Erythroblast (primary cell): ENCODE measurements at places on chromosomes 1 and 21.

DNA sequence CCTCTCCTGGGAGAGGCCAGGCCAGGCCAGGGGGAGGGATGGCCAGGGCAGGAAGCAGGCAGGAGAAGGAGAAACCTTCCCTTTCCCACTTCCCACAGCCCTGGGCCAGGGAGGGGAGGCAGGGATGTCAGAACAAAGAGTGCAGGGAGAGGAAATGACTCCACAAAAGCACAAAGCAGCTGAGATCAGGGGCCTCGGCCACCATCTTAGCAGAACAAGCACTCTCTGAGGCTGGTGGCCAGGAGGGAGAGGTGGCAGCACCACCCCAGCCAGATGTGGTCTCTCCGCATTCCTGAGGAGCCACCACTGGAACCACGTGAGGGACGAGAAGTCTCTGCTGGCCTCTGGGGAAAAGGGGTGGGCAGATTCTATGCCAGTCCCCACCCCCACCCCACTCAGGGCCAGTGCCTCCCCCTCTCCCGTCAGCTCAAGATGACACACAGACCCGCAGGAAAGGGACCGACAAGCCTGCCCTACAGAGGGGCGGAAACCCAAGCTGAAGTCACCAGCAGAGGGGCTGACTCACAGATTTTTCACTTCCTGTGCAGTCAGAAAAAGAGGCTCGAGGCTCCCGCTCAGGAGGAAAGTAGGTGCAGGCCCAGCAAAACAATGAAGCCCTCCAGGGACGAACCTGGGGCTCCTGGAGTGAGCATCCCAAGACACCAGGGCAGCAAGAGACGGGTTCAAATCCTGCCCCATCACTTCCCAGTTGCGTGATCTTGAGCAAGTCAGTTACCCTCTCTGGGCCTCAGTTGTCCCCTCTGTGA lies 24.1 kb upstream of the ALDH4A1 start:
- DNase-seq = no peak

DNA sequence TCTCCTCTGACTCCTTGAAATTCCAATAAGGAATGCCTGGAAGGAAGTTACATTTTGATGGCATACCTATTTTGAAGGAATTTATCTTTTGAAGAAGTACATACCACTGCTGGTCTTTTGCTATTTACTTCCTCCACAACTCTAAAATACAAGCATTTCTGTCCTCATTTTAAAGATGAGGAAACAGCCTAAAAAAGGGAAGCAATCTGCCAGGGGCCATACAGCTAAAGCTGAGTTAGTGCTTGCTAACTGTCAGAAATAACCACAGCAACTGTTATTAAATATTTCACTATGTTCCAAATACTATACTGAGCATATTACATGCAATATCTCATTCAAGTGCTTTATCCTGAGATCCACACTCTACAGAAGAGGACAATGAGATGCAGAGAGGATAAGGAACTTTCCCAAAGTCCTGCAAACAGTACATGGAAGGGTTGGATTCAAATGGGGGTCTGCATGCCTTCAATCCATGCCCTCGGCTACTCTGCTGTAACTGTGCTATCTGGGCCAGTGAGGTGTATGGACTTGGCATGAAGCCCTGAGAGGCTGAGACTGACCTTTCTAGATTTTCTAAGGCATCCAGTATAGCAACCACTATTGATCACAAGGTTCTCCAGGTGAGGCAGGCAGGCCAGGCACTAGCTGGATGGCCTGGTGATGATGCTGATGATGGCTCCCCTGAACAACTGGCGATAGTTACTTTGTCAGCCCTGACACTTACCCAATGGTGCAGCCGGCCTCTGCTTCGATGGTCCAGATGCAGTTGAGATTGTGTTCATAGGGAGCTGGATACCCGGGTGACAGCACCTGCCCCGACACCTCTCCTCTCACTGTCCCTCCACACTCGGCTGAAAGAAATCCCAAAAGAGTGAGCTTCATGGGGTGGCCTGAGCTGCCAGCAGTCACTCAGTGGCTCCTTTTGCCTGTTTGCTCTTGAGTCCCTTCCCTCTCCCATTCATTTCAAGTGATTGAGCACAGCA lies 171.4 kb upstream of the HMGB4 start:
- no peak for DNase-seq

GRCh38 chr1:117860896-117861610 lies 68.4 kb downstream of the GDAP2 start:
- no peak for DNase-seq

DNA sequence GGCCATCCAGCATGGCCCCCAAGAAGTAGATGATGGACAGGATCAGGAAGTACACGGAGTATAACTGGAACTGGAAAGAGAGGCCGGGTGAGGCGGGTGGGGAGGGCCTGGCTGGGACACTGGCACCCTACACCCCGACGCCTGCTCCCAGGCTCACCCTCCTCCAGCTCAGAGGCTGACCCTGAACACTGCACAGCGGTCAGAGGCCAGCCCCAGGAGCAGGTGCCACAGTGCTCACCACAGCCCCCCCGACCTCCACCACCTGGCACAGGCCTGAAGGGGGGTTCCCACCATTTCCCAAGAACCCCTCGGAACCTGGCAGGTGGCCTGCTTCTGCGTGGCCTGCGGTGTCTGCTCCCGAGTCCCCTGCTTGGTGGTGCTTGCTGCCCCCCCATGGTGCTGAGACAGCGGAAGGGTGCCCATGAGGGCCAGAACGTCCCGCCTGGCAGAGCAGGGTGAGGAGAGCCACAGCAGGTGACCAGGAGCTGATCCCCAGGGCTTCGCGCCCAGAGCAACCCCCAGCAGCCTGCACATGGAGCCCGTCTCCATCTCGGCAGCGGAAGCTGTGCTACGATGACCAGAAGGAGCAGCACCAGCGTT lies 26.1 kb downstream of the SLC19A1 start:
- no peak for DNase-seq
